ENCODE measurements at places on chromosomes 11 and 22. TPM values are rescaled to one million over a fixed set of nuclear protein-coding genes. Genes with fewer than 3 reads are reported as not detected.

Gene MYH9
- total RNA-seq = 346 TPM

Gene PRODH
- total RNA-seq = 1.7 TPM

Gene SYT12
- total RNA-seq = 0.24 TPM

DNA sequence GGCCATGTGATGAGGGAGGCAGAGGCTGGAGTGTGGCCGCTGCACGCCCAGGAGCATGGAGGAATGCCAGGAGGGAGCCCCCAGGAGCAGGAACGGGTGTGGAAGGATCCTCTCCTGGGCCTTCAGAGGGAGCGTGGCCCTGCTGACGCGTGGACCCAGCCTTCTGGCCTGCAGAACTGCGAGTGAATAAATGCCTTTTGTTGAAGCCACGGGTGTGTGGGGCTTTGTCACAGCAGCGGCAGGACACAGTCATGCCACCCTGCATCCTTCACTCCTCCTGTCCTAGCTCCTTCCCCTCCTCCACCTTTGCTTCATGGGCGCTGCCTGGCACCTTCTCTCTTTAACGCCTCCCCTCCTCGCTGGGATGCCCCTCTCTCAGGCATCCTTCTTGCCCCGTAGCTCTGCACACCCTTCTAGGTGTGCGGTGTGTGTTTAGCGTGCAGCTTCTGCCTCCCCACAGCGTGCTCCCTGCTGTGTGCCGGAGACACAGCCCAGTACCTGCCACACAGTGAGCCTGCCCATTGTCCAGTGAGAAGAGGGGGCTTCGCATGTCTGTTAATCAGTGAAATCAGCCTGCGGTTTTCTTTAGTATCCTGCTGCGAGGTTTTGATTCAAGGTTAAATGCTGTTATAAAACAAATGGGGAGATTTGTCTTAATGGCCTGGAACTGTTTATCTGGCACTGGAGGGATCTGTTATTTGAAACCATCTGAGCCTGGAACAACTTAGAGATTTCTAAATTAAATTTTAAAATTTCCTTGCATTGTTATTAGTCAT, 459.6 kb downstream of the TBC1D22A start:
- no peak overlapping the region for H3K4me3 ChIP-seq
- no peaks in the 10 kb centered on the region for H3K4me1 ChIP-seq
- peak; percentile 14 for DNase-seq
- no peak overlapping the region for H3K27ac ChIP-seq

- peaks cover 3% of the 10 kb centered on the region for H3K4me1 ChIP-seq
- no peaks in the 10 kb centered on the region for H3K36me3 ChIP-seq
- no peak for DNase-seq
- peak within 1 kb of the TSS; percentile 48 for H3K4me3 ChIP-seq
- H3K27me3 ChIP-seq = peaks cover 75% of the 10 kb centered on the region
- no peak within 1 kb of the TSS for H3K27ac ChIP-seq
These were observed at the start of gene INSC for GRCh38 chr11:15114501-15115475. INSC (plus strand) TSS chr11:15114923; CDS start chr11:15149175, 34,252 bp downstream.

GRCh38 chr22:32900886-32901635, 99.6 kb downstream of the TIMP3 start:
- H3K4me1 ChIP-seq = peaks cover 8% of the 10 kb centered on the region
- H3K27ac ChIP-seq = no peak overlapping the region
- no peaks in the 10 kb centered on the region for H3K27me3 ChIP-seq
- H3K4me3 ChIP-seq = no peak overlapping the region
- H3K36me3 ChIP-seq = no peaks in the 10 kb centered on the region

GRCh38 chr11:69913591-69914285, 94.5 kb upstream of the FGF3 start:
- no peak overlapping the region for H3K27ac ChIP-seq
- peaks cover 6% of the 10 kb centered on the region for H3K4me1 ChIP-seq
- peaks cover 24% of the 10 kb centered on the region for H3K27me3 ChIP-seq
- DNase-seq = no peak
- H3K4me3 ChIP-seq = no peak overlapping the region
- no peaks in the 10 kb centered on the region for H3K36me3 ChIP-seq

- peak overlapping the region; percentile 96 for H3K4me3 ChIP-seq
- no peak for DNase-seq
- peaks cover 18% of the 10 kb centered on the region for H3K4me1 ChIP-seq
- no peaks in the 10 kb centered on the region for H3K27me3 ChIP-seq
- H3K36me3 ChIP-seq = peaks cover 5% of the 10 kb centered on the region
- peak overlapping the region; percentile 99 for H3K27ac ChIP-seq
These were observed 821 bp downstream of the CELF1 start for GRCh38 chr11:47552056-47552565.

DNA sequence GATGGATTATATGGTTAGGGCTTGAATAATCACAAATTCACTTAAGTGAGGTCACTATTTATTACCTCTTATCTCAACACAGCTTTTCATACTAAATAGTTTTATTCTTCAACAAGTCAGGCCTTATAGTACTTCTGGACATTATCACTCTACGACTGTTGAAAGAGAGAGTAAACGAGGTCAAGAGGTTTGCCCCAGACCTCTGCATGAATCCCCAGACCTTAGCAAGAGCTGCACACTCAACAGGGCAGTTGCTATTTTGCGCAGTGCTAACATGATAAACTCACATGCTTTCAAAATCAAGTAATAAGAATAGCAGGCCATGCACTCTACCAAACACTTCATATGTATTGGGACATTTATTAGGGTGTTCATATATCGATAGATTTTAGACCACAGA, 60.5 kb downstream of the DDI1 start:
- H3K36me3 ChIP-seq = no peaks in the 10 kb centered on the region
- H3K4me3 ChIP-seq = no peak overlapping the region
- peaks cover 15% of the 10 kb centered on the region for H3K4me1 ChIP-seq
- DNase-seq = no peak

Measured in mesothelial cell of epicardium (in vitro differentiated cells).